EH (cell line): ENCODE measurements at places on chromosomes 2 and 18.

DNA sequence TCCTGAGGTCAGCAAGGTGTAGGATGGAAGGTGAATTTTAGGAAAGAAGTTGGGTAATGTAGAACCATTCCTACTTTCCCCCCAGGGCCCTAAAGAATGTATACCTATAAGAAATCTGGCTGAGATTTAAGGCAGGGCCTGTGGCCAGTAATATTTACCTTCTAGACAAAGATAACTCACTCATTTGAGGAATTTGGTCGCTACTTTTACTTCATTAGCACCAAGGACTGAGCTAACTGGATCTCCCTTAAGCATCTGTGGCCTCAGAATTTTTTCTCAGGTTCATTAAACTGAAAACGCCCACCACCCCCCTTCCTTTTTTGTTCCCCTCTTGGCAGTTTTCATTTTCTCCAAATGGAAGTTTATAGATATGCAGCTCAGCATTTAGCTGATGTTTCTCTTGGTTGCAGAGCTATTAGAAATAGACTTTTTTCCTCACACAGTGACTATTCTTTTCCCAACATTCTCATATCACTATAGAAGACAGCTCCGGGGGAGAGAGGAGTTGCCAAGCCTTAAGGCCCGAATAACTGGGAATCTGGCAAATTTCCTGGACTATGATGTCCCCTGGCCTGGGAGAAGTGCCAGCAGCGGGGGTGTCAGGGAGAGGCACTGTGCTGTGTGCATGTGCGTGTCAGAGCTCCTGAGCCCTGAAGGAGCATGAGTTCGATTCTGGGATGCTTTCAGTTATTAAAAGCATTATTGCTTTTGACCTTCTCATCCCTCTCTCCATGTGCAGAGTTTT lies 310.9 kb downstream of the PRKCE start:
- peak; percentile 95 for DNase-seq

DNA sequence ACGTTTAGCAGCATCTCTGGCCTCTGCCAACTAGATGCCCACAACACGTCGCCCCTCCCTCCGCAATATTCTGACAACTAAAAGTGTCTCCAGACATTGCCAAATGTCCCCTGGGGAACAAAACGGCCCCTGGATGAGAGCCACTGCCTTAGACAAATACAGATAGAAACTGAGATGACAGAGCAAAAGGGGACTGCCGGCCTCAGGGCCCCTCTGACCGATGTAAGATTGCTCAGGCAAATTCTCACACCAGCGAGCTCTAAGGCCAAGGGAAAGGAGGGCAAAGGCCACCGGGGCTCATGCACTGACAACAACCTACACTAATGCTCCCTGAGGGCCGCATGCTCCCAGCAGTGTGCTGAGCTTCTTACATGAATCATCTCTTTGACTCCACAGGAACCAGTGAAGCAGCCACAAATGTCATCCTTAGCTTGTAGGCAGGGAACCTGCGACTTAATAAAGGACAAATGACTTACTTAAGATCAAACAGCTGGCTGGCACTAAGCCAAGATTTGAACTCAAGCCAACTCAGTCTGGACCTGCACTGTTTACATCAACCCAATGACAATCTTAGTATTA lies 228.5 kb downstream of the TTC32 start:
- peak; percentile 74 for DNase-seq

DNA sequence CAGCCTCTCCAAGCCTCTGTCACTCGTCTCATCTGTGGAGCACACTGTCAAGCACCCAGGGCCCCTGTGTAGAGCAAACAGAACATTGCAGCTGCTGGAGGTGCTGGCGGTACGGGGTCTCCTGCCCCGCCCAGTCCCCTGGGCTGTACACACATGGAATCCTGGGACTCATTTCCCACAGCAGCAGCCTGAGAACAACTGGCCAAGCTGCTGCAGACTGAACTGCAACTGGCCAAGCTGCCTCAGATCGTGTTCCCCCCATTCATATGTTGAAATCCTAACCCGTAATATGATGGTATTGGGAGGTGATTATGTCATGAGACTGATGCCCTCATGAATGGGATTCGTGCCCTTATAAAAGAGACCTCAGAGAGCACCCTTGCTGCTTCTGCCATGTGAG lies 130.5 kb downstream of the NCK2 start:
- no peak for DNase-seq

DNA sequence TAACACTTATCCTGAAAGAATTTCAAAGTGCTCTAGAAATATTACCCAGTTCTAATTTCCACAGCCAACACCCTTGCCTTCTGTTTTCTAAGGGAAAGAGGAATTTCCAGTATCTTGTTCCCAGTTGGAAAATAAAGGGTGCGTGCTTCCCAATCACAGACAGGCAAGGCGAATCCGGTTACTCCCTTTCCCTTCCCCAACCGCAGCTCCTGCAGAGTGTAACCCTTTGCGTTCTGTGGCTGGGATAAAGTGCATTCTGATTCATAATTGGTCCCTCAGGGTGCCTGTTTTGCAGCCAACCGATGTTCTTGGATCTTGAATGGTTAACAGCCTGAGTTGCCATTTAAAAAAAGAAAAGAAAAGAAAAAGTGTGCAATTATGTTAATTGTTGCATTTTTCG lies 40.6 kb upstream of the PGAP1 start:
- DNase-seq: peak; percentile 50

DNA sequence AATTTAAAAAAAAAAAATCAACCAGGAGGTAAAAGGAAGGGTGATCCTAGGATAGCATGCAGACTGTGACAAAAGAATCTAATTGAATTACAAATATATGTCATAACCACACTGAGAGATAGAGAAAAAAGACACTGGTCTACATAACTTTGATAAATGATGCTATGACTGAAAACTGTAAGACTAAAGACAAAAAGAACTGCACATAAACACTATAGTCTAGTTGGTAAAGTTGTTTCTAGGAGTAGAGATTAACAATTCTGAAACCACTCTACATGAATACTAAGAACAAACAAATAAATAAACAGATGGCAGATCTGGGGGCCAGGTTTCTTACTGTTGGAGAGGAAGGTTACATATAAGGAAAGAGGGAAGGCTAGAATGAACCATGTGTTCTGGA lies 14.6 kb upstream of the CHAC2 start:
- no peak for DNase-seq

GRCh38 chr2:138202762-138203161 lies 238.5 kb downstream of the HNMT start:
- DNase-seq: no peak

DNA sequence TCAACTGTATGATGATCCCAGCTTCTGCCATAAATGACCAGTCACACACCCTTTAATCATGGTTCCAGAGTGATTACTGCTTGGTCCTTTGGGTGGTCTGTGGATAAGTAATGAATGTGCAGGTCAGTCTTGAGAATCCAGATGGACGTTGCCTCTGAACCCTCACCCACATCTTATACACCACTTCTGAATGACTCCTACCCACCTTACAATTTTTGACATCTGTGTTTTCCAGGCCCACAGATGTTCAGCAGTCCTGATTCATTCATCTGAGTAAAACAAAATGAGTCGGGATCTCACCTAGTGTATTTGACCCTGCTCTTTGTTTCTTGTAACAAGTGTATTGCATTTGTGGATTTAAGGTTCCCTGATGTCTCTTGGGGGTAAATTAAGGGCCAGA lies 194.1 kb upstream of the CCDC68 start:
- no peak for DNase-seq

- peak; percentile 90 for DNase-seq
Measured at GRCh38 chr2:111072220-111072871, 48.4 kb upstream of the BCL2L11 start.

- peak; percentile 76 for DNase-seq
Measured at GRCh38 chr2:32772638-32773447, 145.0 kb downstream of the TTC27 start.

- DNase-seq: peak; percentile 81
Measured at GRCh38 chr2:20304411-20304810, 46.2 kb downstream of the PUM2 start.

GRCh38 chr18:63834471-63835113 lies 52.9 kb upstream of the SERPINB2 start:
- peak; percentile 45 for DNase-seq

- DNase-seq: no peak
Measured at GRCh38 chr2:68632021-68632420, 11.4 kb upstream of the PROKR1 start.

DNA sequence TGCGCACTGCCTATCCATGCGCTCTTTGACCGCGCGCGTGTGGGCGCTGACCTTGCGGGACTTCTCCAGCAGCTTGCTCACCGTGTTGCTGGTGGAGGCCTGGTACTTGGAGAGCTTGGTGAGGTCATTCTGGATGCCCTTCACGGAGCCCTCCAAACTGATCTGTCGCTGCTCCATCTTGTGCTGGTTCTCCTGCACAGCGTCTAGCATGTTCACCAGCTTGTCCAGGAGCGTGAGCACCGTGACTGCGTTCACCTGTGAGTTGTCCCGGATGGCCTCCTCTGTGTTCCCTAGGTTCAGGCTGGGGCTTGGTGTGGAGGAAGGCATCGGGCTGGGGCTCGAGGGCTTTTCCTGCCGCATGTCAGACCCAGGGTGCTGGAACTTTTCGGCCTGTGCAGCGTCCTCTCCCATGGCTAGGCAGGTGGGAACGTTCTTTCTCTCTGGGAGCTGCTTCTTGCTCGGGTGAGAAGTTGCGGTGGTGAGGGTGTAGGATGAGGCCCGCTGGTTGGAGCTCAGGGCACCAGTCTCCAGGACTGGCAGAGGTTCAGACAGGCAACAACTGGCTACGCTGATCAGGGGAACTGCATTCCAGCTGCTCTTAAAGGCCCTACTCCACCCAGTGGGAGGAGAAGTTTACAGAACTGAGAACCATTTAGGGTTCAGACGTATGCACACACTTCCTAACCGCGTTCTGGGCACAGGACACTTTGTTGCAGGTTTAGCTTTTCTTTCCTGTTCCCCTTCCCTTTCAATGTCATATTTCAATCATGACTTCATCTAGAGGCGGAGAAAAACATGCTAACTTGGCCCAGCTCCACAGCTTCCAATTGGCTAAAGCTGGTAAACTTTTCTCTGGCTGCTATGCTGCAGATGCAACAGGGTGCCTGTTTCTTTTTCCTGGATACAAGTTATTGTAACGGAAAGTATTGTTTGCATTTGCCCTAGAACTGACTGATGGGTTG lies at the start of gene CAVIN2:
Gene CAVIN2, minus strand, starts transcription at position 574 of the 962 bp plus-strand sequence. Its CDS starts 163 bp downstream, at position 411.
- peak; percentile 84 for DNase-seq

GRCh38 chr18:23012249-23012648 lies 79.1 kb downstream of the RBBP8 start:
- no peak for DNase-seq

DNA sequence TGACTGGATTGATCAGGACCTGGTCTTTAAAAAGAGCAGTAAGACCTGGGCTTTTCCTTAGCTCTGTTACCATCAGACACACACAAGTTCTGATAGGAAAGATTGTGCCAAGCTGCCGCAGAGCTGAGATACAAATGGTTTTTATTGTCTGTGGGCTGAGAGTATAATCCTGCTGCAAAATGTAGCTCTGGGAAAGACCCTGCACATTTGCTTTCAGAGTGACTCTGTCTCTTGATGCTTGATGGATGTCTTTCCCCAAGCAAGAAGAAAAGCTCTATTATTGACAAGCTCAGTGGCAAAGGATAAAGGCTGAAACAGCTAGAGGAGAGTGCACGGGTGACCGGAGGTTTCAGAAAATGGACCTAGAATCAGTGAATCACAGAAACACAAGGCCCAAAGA lies 95.3 kb upstream of the PARD3B start:
- DNase-seq: no peak

DNA sequence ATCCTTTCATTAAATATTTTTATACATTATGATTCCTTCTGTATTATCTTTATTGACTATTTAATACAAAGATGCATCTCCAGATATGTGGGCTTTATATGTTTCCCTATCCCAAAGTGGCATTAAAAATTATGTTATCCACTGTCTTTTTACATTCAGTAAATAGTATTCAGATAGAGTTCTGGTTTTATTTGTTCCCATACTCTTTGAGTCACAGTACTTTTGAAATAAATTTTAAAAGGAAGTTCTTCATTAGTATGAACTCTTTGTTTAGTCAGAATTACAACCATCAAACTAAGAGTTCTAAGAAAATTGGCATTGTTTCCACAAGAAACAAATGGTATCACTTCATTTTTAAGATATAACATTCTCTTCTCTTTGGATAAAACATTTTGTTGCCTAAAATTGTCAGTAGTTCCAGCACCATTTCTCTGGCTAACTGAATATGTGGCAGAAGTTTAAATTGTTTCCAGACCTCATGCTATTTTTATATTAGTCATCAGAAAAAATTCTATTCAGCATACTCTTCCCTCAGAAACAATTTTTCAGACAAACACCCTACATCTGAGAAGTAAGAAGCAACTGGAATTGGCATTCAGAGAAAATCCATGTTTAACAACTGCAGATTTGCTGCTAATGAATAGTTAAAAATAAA lies 88.5 kb upstream of the COL5A2 start:
- peak; percentile 88 for DNase-seq

DNA sequence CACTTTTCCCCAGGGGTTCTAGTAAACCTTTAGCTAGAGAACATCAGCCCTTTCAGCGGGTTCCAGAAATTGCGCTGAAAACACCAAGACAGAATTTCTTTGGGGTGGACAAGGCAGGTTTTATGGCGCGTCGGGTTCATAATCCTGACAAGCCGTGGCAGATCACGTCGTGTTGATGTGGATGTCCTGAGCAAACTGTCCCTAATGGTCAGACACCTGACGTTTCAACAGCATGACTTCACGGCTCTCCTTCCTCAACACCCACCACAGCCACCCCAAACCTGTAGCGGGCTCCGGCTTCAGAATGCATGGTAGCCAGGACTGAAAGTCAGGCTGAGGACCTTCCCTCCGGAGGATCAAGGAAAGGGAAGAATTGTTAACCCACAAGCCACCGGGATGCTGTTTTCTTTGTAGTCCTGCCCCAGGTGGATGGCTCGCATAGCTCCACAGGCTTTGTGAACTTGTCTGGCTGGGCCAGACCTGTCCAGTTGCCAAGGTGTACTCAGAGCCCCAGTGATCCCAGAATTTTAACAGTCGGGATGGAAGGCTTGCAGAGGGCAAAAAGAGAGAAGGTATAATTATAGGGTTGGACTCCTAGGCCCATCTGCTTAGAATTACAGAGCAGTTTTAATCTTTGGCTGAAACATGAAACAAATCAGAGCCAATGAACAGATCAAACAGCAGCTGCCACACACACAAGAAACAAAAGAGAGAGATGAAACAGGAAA lies 1.5 kb downstream of the APCDD1 start:
- DNase-seq: no peak

DNA sequence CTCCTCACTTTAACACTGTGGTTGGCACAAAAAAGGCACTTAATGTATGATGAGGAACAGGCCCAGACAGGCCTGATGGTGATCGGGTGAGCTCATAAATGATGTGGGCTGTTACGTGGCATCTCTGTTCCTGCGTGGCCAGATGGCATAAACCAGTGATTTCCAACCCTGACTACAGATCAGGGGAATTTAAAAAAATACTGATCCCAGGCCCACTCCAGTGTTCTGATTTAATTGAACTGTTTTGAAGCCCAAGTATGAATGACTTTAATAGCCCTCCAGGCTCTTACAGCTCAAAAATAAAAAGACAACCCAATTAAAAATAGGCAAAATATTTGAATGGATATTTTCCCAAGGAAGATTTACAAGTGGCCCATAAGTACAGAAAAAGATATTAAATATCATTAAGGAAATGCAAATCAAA lies 48.2 kb downstream of the LIPG start:
- no peak for DNase-seq
